ENCODE measurements at places on chromosomes 1 and 21.

- H3K27me3 ChIP-seq = no peaks in the 10 kb centered on the region
- peaks cover 60% of the 10 kb centered on the region for H3K36me3 ChIP-seq
- peak overlapping the region; percentile 78 for H3K4me3 ChIP-seq
- peaks cover 71% of the 10 kb centered on the region for H3K4me1 ChIP-seq
- H3K27ac ChIP-seq = peak overlapping the region; percentile 90
- peak; percentile 47 for DNase-seq
Observed at GRCh38 chr1:225848030-225848955, 33.9 kb downstream of the TMEM63A start.

GRCh38 chr1:36890776-36891175 is 143.5 kb downstream of the GRIK3 start:
- no peaks in the 10 kb centered on the region for H3K4me1 ChIP-seq
- no peak overlapping the region for H3K4me3 ChIP-seq
- H3K27me3 ChIP-seq = peaks cover 32% of the 10 kb centered on the region
- DNase-seq = no peak
- no peak overlapping the region for H3K27ac ChIP-seq

DNA sequence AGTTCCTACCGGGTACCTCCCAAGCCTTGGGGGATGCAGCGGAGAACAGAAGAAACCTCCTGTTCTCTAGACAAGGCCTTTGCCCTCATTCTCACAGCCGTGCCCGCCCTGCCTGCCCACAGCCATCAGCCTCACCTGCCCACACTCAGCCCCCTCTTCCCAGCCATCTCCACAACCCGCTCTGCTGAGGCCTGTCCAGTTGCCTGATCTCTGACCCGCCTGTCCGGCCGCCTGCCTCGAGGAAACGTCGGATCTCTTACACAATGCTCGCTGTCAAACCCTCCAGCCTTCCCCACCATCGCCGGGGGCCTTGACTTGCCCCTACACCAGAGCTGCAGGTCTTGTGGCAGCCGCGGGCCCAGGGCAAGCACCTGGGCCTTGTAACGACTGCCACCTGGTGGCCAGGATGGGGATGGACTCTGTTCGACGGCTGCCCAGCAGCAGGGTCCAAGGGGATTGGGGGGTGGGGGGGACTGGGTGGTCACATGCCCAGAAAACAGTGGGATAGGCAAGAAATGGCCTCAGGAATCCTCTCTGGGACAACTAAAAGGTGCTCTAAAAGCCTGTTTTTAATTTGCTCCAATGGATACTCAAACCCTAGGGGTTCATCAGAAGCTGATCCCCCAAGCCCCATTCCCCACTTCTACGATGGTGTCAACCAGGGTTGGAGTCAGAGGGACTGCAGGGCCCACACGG is 31.0 kb downstream of the SLC45A1 start:
- no peaks in the 10 kb centered on the region for H3K36me3 ChIP-seq
- no peak overlapping the region for H3K4me3 ChIP-seq
- no peak overlapping the region for H3K27ac ChIP-seq
- H3K4me1 ChIP-seq = peaks cover 7% of the 10 kb centered on the region
- peak; percentile 49 for DNase-seq

- peak overlapping the region; percentile 97 for H3K27ac ChIP-seq
- no peaks in the 10 kb centered on the region for H3K27me3 ChIP-seq
- peaks cover 13% of the 10 kb centered on the region for H3K36me3 ChIP-seq
- DNase-seq = peak; percentile 28
- peaks cover 63% of the 10 kb centered on the region for H3K4me1 ChIP-seq
Observed at GRCh38 chr1:157137408-157138219, 581 bp downstream of the ETV3 start.

GRCh38 chr1:161736335-161736969 is 13.1 kb upstream of the DUSP12 start:
- no peak for DNase-seq
- no peak overlapping the region for H3K4me3 ChIP-seq
- no peaks in the 10 kb centered on the region for H3K36me3 ChIP-seq
- no peak overlapping the region for H3K27ac ChIP-seq
- no peaks in the 10 kb centered on the region for H3K27me3 ChIP-seq

- no peaks in the 10 kb centered on the region for H3K27me3 ChIP-seq
- H3K27ac ChIP-seq = no peak overlapping the region
- DNase-seq = no peak
- H3K4me3 ChIP-seq = no peak overlapping the region
Observed at GRCh38 chr1:87786861-87787545, 458.3 kb downstream of the LMO4 start.

DNA sequence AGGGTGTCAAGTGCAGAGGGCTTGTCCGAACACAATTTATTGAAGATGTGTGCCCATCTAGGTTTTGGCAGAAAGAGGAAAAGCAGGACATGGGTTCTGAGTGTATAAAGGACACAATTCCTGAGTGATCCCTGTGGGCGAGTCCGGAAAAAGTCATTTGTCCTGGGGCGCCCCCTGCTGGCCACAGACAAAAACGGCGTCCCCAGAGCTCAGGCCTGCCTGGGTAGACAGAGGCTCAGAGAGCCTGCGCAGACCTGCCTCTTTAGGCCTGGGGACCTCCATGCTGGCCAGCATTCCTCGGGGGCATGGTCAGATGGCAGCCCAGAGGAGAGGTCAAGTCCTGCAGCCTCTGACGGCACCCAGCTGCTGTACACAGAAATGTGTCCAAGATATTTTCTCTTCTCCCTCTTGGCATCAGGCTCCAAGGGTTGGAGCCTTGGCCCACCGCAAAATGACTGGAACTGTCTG is 65.5 kb upstream of the LRP8 start:
- no peak overlapping the region for H3K4me3 ChIP-seq
- no peaks in the 10 kb centered on the region for H3K27me3 ChIP-seq
- H3K4me1 ChIP-seq = no peaks in the 10 kb centered on the region

DNA sequence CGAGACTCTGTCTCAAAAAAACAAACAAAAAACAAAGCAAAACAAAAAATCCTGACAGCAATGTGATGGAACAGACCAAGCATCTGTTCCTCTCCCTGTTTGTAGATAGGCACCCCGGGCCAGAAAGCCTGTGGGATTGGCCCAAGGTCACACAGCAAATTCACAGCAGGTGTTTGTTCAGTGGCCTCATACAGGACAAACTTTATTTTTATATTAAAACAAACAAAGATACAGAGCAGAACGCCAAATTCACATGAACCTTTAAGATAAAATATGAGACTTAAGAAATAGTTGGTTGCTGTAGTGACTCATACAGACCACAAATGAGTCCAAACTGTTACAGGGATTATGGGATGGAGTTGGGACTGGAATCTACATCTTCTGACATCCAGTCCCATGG is 2.3 kb upstream of the CELA2A start:
- H3K4me1 ChIP-seq = no peaks in the 10 kb centered on the region
- H3K36me3 ChIP-seq = no peaks in the 10 kb centered on the region
- H3K4me3 ChIP-seq = no peak overlapping the region
- no peak for DNase-seq

- H3K36me3 ChIP-seq = no peaks in the 10 kb centered on the region
- H3K27me3 ChIP-seq = no peaks in the 10 kb centered on the region
- peak within 1 kb of the TSS; percentile 99 for H3K4me3 ChIP-seq
- DNase-seq = peak; percentile 96
- H3K4me1 ChIP-seq = peaks cover 42% of the 10 kb centered on the region
Observed at GRCh38 chr1:52404116-52404974, at the start of the genes ORC1 and PRPF38A. TSS of gene ORC1 (minus strand) at chr1:52404423. CDS start at chr1:52402223, 2,200 bp downstream. TSS of gene PRPF38A (plus strand) at chr1:52404602. CDS start at chr1:52404750, 148 bp downstream.

- H3K4me1 ChIP-seq = no peaks in the 10 kb centered on the region
- H3K4me3 ChIP-seq = no peak overlapping the region
- H3K36me3 ChIP-seq = peaks cover 15% of the 10 kb centered on the region
- H3K27me3 ChIP-seq = no peaks in the 10 kb centered on the region
- DNase-seq = no peak
- H3K27ac ChIP-seq = no peak overlapping the region
Observed at GRCh38 chr1:47298025-47298699, 15.8 kb downstream of the STIL start.

DNA sequence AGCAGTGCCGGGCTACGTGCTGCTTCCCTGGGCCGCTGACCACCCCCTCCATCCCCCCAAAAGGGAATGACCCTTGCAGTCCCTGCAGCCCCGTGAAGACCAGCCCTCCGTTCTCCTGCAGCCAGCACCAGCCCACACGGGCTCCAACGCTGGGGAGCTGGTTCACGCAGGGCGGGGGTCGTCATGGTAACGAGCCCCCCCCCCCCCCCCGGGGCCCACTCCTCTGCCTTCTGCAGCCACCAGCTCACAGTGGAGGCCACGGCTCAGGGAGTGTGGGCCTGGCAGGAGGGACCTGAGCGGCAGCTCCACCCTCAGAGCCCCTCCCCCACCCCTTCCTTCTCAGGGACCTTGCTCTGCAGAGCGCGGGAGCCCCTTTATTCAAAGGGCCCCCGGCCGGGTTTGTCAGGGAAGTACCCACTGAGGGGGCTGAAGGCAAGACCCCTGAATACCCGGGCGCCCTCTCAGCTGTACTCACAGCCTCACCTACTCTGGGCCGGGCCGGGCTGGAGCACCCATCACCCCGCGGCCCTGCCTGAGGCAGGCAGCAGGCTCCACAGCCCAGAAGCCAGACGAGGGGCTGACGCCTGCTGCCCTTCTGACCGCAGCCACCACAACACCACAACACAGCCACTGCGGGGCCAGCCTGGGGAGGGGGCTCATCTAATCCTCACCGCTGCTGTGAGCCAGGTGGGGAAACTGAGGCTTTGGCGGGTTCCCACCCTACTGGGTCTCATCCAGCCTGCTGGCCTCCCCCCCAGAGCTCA is 12.6 kb downstream of the MEGF6 start:
- no peaks in the 10 kb centered on the region for H3K27me3 ChIP-seq
- H3K4me1 ChIP-seq = peaks cover 40% of the 10 kb centered on the region
- no peak for DNase-seq
- peak overlapping the region; percentile 92 for H3K4me3 ChIP-seq

DNA sequence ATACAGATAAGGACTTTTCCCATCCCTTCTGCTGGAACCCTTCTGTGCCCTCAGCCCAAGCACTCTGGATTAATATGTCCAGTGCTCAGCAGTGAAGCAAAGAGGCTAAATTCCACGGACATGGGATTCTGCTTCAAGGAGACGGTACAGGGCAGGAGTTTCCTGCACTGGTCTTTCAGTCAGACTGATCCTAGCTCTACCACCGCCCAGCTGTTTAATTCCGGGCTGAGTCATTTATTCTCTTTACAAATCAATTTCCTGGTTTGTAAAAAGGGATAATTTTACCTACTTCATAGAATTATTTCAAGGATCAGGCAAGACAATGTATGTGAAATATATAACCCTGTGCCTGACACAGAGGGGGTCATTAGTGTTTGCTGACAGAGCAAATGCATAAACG is 41.6 kb upstream of the NRDC start:
- DNase-seq = no peak
- no peak overlapping the region for H3K27ac ChIP-seq
- peaks cover 22% of the 10 kb centered on the region for H3K27me3 ChIP-seq
- H3K4me3 ChIP-seq = no peak overlapping the region
- no peaks in the 10 kb centered on the region for H3K4me1 ChIP-seq

DNA sequence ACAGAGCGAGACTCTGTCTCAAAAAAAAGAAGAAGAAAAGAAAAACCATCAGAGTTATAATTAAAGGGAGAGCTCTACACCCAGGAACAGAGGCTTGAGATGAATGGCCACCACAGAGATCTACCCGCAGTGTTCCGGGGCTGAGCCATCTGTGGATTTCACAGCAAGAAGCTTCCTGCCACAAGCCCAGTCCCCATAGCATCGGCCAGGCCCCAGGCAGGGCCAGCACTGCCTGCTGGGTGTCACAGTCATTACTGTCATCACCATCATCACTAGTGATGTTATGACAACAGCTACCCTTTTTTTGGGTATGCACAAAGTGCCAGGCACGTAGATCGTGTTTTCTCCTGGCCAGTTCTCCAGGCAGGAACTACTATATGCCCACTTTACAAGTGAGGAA is 111.6 kb upstream of the VAMP3 start:
- no peak overlapping the region for H3K27ac ChIP-seq
- no peaks in the 10 kb centered on the region for H3K27me3 ChIP-seq
- no peak for DNase-seq
- H3K36me3 ChIP-seq = no peaks in the 10 kb centered on the region

DNA sequence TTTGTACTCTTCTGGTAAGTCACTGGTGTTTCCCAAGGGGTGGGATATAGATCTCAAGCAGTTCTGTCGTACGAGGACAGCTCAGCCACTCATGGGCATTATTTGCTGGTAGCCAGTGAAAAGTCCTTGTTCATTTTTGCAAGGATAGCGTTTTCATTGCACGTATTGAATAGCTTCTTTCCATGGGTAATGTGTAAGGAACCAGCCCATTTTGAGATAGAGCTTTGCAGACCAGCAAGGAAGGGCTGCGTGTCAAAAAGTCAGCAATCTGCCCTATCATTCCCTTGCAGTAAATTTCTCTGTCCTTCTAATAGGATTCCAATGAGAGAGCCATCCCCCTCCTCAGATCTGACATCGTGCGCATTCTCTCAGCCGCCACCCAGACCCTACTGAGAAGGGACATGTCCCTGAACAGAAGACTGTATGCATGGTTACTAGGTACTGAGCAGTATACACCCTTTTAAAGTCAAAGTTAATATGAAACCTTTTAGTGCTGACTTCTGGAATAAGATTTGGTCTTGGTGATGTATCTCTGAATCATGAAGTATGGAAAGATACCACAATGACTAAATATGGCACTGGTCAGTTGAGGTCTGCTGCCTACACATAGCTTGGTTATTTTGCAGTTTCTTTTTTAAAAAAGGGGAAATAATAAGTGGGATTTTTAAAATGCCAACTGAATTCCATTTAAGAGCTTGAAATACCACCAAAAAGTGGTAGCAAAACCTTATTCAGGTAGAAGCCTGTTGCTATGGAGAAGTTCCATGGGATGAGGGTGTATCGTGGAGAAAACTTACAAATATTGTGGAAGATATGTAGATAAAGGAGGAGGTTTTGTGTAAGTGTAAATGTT is 55.3 kb downstream of the DOP1B start:
- H3K4me1 ChIP-seq = peaks cover 10% of the 10 kb centered on the region
- no peak overlapping the region for H3K27ac ChIP-seq
- no peak for DNase-seq
- H3K4me3 ChIP-seq = no peak overlapping the region
- H3K27me3 ChIP-seq = no peaks in the 10 kb centered on the region

DNA sequence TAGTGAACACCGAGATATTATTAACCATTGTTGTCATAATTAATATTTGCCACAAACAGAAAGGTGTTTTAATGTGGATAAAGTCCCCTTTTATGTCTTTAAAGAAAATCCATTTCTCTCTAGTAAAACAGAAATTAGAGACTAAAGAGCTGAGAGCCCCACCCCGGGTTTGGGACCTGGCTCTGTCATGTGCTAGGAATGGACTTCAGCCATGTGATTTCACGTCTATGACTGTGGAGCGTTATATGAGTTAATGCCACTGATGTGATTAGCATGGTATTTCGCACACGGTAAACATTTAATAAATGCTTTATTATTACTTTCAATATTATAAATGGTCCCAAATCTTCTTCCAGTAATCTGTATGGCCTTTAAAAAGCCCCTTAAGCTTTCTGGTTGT is 205.0 kb upstream of the NFIA start:
- no peak overlapping the region for H3K27ac ChIP-seq
- no peak overlapping the region for H3K4me3 ChIP-seq
- H3K4me1 ChIP-seq = no peaks in the 10 kb centered on the region
